ENCODE measurements at places on chromosomes 3 and 15. TPM values are rescaled to one million over a fixed set of nuclear protein-coding genes. Genes with fewer than 3 reads are reported as not detected.

Gene CCRL2
- total RNA-seq: 1.4 TPM

Gene VIPR1
- 0.46 TPM for total RNA-seq

Gene GOLGA6A
- 0.23 TPM for total RNA-seq

Gene FANCD2OS
- total RNA-seq: not detected

Gene COPS2
- 79.8 TPM for total RNA-seq

Gene OIP5
- 3.9 TPM for total RNA-seq

Gene GOLGA8J
- total RNA-seq: 0.23 TPM

Data from diencephalon (tissue), 1 donor.